ENCODE measurements at places on chromosomes 4 and X. TPM values are rescaled to one million over a fixed set of nuclear protein-coding genes. Genes with fewer than 3 reads are reported as not detected.
A peak's percentile ranks its signal among the peaks of the same experiment; 100 is the strongest.

Gene BMX
- not detected for total RNA-seq

GRCh38 chrX:103656617-103657016, 27.8 kb downstream of the TCEAL1 start:
- peaks cover 54% of the 10 kb centered on the region for H3K4me1 ChIP-seq
- H3K4me3 ChIP-seq = peak overlapping the region; percentile 36
- H3K36me3 ChIP-seq = peaks cover 4% of the 10 kb centered on the region
- DNase-seq = peak; percentile 92

DNA sequence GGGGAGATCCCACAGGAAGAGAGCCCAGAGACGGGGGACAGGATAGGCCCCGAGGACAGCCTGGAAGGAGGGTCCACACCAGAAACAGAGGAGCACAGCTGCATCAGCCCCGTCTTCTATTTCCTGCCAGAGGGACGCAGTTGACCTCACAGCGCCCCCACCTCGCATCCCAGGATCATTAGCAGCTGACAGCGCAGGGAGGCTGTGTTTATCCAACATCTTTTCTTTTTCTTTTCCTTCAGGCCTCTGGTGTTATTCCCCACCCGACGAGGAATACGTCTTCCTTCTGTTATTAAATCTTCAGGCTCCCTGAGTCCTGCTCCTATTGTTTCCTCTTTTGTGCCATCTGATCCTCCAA, 75.4 kb downstream of the DCHS2 start:
- peak overlapping the region; percentile 83 for H3K4me3 ChIP-seq
- peaks cover 3% of the 10 kb centered on the region for H3K27me3 ChIP-seq
- H3K27ac ChIP-seq = no peak overlapping the region
- DNase-seq = no peak

Gene SH2D1A
- total RNA-seq = not detected

DNA sequence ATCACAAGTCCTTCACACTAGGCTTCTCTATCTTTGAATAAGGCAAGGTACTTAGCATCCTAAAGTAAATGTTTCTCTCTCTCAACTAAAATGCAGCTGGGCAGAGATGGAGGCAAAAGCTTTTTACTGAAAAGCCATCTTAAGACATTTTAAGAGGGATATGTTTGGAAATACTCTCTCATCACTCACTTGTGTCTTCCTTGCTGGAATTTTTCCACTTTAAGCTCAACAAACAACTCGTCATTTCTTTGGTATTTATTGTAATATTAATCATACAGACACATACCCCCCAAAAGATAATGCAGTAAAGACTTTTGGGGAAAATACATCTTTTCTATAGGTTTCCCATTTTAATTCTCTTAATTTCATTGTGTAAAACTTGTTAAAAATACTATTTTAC, 16.4 kb downstream of the MBNL3 start:
- H3K4me1 ChIP-seq = peaks cover 19% of the 10 kb centered on the region
- no peaks in the 10 kb centered on the region for H3K27me3 ChIP-seq
- H3K27ac ChIP-seq = no peak overlapping the region
- DNase-seq = no peak

- H3K4me3 ChIP-seq = no peak overlapping the region
- H3K4me1 ChIP-seq = peaks cover 11% of the 10 kb centered on the region
- H3K36me3 ChIP-seq = no peaks in the 10 kb centered on the region
- H3K27ac ChIP-seq = no peak overlapping the region
- DNase-seq = no peak
Measured at GRCh38 chr4:152240232-152240631, 295.7 kb downstream of the FBXW7 start.

Gene ODAPH
- not detected for total RNA-seq

Gene CFP
- not detected for total RNA-seq

Gene MND1
- total RNA-seq = 3.5 TPM

Gene FAM149A
- total RNA-seq = not detected

Gene ZC4H2
- 4.1 TPM for total RNA-seq

Gene SMIM10L2A
- total RNA-seq = not detected

GRCh38 chr4:73841243-73841925, 4.9 kb downstream of the CXCL6 start:
- no peak overlapping the region for H3K27ac ChIP-seq
- no peaks in the 10 kb centered on the region for H3K27me3 ChIP-seq
- no peak for DNase-seq
- no peaks in the 10 kb centered on the region for H3K36me3 ChIP-seq
- peaks cover 59% of the 10 kb centered on the region for H3K4me1 ChIP-seq

Gene ZFP92
- 0.27 TPM for total RNA-seq

Gene BEX2
- total RNA-seq = not detected

DNA sequence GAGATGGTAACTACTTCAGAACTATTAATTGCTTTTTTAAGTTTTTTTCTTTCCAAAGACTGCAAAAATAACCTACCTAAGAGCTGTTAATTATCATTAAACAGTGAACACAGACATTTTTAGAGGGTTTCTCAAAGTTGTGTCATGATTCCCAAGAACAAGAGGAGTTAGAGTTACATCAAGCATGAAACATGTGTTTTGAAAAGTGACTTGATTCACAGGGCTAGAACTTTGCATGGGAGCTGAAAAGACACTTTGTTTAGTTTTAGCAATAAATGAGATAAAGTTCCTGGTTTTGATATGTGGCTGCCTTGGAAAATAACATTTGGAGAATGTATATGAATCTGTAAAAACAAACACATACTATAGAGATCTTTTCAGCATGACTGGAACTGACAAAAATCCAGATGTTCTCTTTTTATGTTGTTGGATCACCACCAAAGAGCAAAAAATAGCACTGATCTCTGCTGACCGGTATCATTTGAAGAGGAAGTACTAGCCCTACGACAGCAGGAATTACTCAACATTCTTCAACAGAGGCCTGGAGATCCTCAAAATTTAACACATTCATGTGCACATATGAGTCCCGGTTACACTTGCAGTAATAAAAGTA, 173.0 kb upstream of the PCDH18 start:
- H3K27me3 ChIP-seq = no peaks in the 10 kb centered on the region
- DNase-seq = peak; percentile 73
- H3K27ac ChIP-seq = peak overlapping the region; percentile 79
- H3K4me1 ChIP-seq = peaks cover 49% of the 10 kb centered on the region
- H3K36me3 ChIP-seq = peaks cover 12% of the 10 kb centered on the region
